Hair follicle dermal papilla cell (primary cell): ENCODE measurements at places on chromosomes 12 and 14. TPM values are rescaled to one million over a fixed set of nuclear protein-coding genes. Genes with fewer than 3 reads are reported as not detected.

The R3HDM2 gene
- total RNA-seq = 21.6 and 21.7 TPM in 2 replicates

The CLEC4D gene
- not detected in 2 replicates for total RNA-seq

The RNASE3 gene
- not detected in 2 replicates for total RNA-seq

The AMN gene
- 0.16 and 0.24 TPM in 2 replicates for total RNA-seq

The PLEKHG7 gene
- not detected in 2 replicates for total RNA-seq

The ABCC9 gene
- total RNA-seq = 7.7 and 9.1 TPM in 2 replicates

The B4GALNT3 gene
- total RNA-seq = 0.32 and 0.36 TPM in 2 replicates

The SLC2A14 gene
- 0.16 and 0.24 TPM in 2 replicates for total RNA-seq
